Activated naive CD4-positive, alpha-beta T cell (primary cell): ENCODE measurements at places on chromosomes 3 and 15.

DNA sequence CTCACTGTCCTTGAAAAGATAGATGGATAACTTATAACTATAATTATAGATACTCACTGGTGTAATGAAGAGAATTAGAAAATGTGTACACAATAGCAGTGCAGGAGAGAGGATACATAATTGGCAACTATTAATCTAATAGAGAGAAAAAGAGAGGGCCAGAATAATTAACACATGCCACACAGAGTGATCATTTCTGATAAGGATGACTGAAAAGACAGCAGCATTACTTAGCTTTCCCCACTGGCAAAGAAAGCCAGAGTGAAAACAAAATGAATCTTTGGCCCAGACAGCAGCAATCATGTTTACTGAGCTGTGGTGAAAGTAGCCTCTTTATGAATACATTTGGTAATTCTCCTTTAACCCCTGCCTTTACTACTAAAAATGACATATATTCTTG is 493.3 kb upstream of the ROBO1 start:
- DNase-seq, result no peak

- DNase-seq, result no peak
Measured at GRCh38 chr3:71189480-71189879, 394.0 kb downstream of the FOXP1 start.

DNA sequence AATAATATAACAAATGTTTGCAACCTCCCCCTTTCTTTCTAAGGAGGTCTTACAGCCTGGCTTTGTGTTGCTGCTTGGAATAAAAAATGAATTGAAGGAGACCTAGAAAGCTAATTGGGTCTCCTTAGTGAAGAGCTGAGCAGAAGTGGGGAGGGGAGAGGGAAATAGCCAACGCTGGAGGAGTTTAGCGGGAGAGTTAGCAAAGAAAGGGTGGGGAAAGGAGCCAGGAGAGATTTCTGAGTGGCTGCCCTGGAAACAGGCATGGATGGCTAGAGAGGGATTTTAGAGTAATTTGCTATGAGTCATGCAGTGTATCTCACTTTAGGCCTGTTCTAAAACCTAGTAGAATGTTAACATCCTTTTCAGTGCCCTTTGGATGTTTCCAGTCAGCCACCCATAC is 45.2 kb upstream of the PFN2 start:
- DNase-seq, result no peak

- no peak for DNase-seq
Measured at GRCh38 chr3:57059411-57059810, 1.1 kb upstream of the SPATA12 start.

- no peak for DNase-seq
Measured at GRCh38 chr3:117681619-117682018, 972.0 kb downstream of the TUSC7 start.

DNA sequence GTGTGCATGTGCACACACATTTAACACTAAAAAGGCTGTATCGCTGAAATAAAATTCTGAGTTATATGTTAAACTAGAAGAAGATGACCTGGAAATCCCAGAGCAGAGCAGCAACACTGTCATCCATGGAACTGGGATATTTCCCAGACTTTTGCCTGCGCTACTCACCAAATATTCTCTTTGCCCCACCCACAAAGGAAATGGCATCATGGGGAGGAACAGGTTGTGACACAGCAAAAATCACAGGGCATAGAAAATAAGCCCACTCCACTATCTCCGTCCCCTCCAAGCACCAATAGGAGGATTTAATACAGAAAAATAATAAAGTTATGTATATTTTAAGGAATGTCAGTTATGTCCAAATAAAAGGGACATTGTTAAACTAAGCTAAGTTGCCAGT is 71.7 kb downstream of the COL8A1 start:
- DNase-seq, result no peak
